Activated T-cell treated with anti-CD3 and anti-CD28 coated beads, Interleukin-2, amount 50 U/mL, for 1 hour (primary cell): ENCODE measurements at places on chromosomes 2 and 18.
A peak's percentile ranks its signal among the peaks of the same experiment; 100 is the strongest.

- no peak for DNase-seq
Measured at GRCh38 chr2:187470698-187471097, 22.6 kb upstream of the CALCRL start.

- DNase-seq = no peak
Measured at GRCh38 chr2:230435431-230435830, 19.4 kb downstream of the SP100 start.

DNA sequence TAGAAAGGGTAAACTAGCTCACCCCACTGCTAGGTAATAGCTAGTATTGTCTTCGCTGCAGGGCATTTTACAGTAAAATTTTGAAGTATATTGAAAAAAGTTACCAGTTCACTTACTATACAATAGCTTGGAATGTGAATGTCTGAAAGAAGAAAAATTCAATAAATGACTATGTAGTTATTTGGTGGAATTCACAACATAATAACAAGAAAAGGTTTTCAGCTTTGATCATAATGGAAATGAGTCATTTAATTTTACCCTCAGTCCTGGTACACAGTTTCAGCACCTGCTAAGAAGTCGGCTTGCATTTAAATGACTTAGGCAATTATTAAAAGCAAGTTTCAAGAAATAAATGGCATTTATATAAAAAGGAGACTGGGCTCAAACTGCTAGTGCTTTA, 90.4 kb downstream of the NUP35 start:
- no peak for DNase-seq

GRCh38 chr18:9017167-9017904, 85.2 kb upstream of the NDUFV2 start:
- peak; percentile 54 for DNase-seq

DNA sequence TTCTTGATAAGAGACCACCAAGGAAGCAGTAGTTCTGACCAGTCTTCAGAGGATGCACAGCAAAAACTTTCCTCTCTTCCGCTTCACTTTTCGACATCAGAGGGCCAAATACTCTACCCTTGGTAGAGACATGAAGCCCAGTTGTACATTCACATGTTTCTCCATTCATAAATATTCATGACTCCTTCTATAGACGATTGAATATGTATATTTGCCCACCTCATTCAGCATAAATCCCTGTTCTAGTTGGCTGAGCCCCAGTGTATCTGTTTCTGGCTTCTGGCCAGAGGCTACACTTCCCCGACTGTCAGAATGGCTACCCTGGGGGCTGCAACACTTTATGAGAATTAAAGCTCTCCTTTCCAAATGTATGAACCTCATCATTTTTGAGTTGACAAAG, 258.5 kb downstream of the ASXL3 start:
- DNase-seq = no peak

DNA sequence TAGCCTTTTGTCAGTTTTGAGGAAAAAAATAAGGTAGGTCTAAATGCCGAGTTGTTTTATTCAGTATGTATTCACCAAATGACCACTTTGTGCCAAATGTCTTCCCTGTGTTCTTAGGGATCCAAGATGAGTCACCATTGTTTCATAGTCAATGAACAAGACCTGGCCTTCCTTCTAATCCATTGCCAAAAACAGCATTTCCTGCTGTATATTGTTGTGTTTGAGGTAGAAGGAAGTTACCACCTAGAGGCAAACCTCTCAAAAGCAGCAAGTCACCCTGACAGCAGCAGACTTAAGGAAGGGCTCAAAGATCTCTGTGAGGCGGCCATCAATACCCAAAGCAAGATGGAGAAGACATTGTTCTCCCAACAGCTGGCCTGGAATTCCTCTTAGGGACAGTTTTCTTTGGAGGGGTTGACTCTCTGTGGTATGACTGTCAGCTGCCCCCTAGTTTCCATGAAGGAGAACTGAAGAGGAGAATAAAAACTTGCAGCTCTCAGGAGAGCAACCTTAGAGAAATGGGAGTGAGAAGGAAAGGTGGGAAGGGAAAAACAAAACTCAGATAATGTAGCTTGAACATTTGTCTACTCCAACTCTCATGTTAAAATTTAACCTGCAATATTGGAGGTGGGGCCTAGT, 328.3 kb downstream of the LRATD1 start:
- no peak for DNase-seq

- DNase-seq = no peak
Measured at GRCh38 chr18:63999871-64000270, 30.0 kb downstream of the SERPINB8 start.

DNA sequence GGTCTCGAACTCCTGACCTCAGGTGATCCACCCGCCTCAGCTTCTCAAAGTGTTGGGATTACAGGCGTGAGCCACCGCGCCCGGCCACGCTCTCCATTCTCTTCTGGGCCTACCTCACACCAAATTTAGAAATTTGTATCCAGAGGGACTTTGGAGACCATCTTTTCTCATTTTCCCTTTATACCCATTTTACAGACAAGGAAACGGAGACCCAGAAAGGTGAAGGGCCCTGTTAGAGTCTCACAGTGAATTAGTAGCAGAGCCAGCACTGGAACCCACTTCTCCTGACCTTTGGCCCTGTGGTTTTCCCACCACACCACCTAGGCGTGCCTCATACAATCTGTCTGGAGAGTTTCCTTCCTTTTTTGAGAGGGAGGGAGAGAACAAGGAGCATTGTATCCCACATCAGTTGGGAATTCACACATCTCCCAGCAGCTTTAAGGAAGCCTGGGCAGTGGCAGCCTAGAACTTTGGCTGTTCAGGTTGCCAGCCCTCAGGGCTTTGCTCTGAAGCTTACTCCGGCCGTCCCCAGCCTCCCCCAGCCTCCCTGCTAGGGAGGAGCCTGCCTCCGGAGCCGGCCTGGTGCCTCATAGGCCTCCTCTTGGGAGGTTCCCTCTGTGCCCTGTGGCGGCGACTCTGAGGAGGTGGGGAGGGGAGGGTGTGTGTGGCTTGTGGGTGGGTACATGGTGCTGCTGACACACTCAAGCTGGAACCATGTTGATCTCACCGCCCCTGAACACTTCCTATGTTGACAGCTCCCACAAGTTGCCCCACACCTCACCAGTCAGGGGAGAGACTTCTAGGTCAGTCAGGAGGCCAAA, 13.8 kb downstream of the FOSL2 start:
- peak; percentile 70 for DNase-seq

- no peak for DNase-seq
Measured at GRCh38 chr2:8252997-8253694, 428.7 kb upstream of the ID2 start.

- DNase-seq = no peak
Measured at GRCh38 chr18:78792736-78793135, 186.9 kb upstream of the SALL3 start.

DNA sequence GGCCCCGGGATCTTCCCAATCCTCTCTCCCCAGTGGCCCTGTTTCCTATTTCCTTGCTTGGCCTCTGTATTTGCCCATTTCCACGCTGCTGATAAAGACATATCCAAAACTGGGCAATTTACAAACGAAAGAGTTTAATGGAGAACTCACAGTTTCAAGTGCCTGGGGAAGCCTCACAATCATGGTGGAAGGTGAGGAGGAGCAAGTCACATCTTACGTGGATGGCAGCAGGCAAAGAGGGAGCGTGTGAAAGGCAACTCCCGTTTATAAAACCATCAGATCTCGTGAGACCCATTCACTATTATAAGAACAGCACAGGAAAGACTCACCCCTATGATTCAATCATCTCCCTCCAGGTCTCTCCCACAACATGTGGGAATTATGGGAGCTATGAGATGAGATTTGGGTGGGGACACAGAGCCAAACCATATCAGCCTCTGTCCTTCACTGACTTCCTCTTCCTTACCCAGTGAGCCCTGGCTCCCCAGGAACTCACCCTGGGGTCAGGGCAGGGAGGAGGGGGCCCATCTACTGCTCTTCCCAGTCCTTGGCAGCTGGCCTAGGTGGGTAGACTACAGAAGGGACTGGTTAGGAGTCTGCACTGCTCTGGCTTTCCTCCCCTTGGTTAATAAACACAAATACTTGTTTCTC, 105.8 kb upstream of the MYCN start:
- DNase-seq = no peak

- no peak for DNase-seq
Measured at GRCh38 chr2:64698668-64699444, 45.1 kb upstream of the SERTAD2 start.

- no peak for DNase-seq
Measured at GRCh38 chr2:26043862-26044696, 10.2 kb downstream of the RAB10 start.

DNA sequence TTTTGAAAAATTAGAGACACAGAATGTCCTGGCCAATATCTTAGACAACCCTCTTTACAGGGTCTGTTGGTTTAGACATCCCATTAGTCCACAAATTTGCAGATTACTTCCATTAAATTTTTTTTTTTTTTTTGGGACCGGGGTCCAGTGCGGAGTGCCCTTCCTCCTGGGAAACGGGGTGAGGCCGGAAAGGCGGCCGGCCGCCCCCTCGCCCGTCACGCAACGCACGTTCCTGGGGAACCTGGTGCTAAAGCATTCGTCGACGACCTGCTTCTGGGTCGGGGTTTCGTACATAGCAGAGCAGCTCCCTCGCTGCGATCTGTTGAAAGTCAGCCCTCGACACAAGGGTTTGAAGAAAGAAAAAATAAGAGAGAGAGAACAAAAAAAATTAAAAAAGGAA, 21.5 kb upstream of the RBFA start:
- DNase-seq = no peak

GRCh38 chr2:161367675-161368074, 48.4 kb upstream of the TBR1 start:
- DNase-seq = no peak

DNA sequence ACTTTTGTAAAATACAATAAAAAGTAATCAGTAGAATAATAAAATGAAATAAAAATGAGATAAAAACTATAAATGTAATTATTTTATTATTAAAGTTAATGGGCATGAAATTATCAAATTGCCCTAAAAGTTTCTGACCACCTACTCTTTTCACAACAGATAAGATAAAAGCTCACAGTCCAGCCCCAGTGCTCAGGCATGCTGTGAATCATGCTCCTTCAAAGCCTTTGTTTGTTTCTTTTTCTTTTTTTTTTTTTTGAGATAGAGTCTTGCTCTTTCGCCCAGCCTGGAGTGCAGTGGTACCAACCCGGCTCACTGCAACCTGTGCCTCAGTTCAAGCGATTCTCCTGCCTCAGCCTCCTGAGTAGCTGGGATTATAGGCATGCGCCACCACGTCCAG, 181.7 kb downstream of the ANKRD44 start:
- DNase-seq = no peak

DNA sequence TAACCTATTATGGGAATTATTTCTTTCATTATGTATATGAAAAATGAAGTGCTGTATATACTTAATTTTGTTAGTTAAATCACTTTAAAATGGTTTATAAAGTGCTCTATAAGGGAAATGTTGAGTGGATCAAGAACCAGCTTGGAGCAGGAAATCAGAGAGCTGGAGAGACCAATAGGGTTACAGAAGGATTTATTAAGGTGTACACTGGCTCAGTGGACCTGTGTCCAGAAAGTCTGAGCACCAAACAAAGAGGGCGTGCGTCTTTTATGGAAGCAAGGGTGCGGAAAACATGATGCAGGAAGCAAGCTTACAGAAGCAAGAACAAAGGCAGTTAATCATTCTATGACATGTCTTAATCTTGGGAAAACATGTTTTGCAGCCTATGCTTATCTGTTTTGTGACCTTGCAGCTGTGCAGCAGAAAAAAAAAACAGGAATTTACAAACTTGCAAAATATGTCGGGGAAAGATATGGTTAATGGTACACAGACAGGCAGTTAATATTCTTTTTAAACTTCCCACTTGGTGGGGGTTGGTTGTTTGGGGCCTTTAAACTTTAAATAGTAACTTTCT, 65.2 kb upstream of the SLC35G4 start:
- no peak for DNase-seq

GRCh38 chr2:157784823-157785175, 91.3 kb downstream of the ACVR1 start:
- no peak for DNase-seq

DNA sequence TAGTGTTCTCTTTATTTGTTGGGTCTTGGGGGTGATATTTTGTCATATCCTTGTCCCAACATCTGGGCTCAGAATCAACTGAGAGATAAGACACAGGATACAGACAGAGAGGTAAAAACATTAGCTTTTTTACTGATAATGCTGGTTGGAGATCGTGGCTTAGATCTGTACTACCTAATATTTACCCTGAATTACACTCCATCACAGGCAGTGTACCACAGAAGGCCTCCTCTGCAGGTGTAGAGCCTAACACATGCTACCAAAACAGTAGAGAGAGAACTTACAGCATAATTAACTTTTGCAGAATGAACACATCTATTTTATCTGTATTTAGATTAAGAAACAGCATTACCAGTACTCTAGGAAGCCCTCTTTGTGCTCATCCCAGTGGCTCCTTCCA, 6.8 kb downstream of the AGPS start:
- DNase-seq = no peak

DNA sequence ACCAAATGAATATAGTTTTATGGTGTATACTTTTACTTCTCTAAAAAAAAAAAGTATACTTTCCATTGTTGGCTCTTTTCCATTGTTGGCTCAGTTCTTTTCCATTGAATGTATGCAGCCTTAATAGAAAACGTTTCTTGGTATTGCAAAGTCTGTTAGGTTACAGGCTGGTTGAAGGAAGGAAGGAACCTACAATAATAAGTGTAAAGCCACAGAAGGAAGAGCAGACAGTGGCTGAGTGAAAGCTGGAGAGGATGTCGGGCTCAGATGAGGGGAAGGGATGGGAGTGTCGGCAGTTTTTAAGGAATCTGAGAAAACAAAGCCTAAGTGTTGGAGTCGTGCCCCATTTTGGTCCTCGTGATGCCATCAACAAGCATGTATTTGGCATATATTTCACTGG, 6.8 kb downstream of the COPS8 start:
- DNase-seq = no peak

- no peak for DNase-seq
Measured at GRCh38 chr2:102276549-102277201, 34.7 kb upstream of the IL1RL1 start.

DNA sequence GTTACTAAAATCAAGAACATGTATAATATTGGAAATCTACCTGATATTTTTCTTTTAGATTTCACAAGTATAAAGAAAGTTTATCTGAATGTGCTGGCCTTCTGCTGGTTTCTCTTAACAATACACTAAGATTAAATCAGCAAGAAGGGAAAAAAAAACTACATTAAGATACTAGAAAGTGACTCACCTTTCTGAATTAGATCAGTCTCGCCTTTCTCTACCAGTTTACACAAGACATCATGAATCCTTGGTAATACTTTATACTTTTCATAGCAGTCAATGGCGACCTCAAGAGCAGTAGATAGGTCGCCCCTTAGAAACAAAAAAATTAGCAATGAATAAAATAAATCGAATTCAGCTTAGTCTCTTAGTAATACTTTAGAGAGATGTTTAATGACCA, 61.2 kb downstream of the LRPPRC start:
- no peak for DNase-seq

GRCh38 chr2:242024751-242025355, 155.3 kb downstream of the RTP5 start:
- peak; percentile 10 for DNase-seq

- DNase-seq = no peak
Measured at GRCh38 chr2:152037743-152038435, 61.0 kb downstream of the CACNB4 start.
